ENCODE measurements at places on chromosomes 2 and 18.

GRCh38 chr2:69103419-69103818 lies 90.4 kb downstream of the ANTXR1 start:
- DNase-seq, result no peak

- DNase-seq, result no peak
Observed at GRCh38 chr2:81981585-81981984, 1677.0 kb upstream of the LRRTM1 start.

GRCh38 chr2:56519806-56520205 lies 336.0 kb downstream of the CCDC85A start:
- DNase-seq, result no peak

GRCh38 chr2:167333245-167333644 lies 445.0 kb downstream of the XIRP2 start:
- no peak for DNase-seq

- DNase-seq, result no peak
Observed at GRCh38 chr2:70084973-70085710, 2.1 kb upstream of the PCBP1 start.

DNA sequence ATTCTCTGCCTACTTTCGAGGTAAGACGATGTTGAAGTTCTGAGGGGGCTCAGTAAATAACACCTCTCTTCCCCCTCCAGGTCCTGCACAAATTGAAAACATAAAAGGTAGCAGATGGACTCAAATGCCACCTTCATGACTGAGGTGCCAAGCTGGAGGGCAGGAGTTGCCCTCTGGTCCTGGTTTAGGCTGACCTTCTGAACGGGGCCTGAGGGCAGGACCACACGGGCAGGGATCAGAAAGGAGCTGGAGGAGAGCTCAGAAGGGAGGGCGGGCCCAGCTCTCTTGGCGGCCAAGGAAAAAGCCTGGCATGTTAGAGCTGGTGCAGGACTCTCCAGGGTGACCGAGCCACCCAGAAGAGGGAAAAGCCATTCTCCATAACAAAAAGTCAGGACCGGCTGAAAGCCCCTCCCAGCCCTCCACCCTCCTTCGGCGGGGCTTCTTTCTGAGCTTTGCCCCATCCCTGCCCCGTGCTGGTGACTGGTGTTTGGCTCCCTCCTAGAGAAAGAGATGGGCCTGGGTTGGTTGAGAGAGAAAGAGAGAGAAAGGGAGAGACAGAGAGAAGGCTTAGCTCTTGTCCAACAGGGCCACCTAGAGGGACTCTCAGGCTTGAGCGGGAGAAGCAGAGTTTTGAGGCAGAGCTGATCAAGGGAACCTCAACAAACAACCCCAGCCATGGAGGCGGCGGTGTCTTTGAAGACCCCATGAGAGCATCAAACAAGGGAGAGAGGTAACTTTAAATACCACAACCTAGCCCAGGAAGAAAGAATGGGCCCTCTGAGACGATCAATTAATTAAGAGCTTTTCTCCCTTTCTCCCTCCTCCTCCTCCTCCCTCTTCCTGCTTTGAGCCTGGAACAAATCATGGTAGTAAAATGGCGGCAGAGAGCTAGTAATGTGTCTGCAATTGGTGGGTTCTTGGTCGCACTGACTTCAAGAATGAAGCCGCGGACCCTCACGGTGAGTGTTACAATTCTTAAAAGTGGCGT lies 50.8 kb downstream of the WIPF1 start:
- no peak for DNase-seq

- DNase-seq, result no peak
Observed at GRCh38 chr2:204542982-204543608, 2.2 kb upstream of the PARD3B start.

DNA sequence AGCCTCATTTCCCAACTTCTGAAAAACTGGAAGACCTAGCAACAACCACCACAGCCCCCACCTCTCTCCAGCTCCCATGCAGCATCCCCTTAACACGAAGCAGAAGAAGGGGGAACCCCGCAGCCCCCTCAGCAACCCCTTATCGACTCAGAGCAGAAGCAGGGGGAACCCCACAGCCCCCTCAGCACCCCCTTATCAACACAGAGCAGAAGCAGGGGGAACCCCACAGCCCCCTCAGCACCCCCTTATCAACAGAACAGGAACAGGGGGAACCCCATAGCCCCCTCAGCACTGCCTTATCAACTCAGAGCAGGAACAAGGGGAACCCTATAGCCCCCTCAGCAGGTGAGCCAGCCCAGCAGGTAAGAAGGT lies 6.7 kb downstream of the SLC66A2 start:
- DNase-seq, result no peak

DNA sequence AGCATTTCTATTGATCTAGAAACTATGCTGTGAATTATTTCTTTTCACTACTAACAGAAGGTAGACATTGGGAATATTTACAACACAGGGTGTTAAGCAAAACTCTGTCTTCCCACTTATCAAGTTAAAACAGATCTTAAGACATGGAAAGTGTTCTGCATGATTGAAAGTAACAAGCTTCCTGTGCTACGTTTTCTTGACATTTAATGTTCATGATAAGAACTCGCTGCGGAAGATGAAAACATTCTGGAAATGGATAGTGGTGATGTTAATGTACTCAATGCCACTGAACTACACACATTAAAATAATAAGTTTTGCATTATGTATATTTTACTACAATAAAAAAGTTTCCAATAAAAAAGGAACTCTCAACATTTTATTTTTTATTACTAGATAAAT lies 74.4 kb upstream of the SCN7A start:
- DNase-seq, result no peak
